Spinal cord (tissue), 10 donors: ENCODE measurements at places on chromosomes 6 and 20. TPM values are rescaled to one million over a fixed set of nuclear protein-coding genes. Genes with fewer than 3 reads are reported as not detected.
A peak's percentile ranks its signal among the peaks of the same experiment; 100 is the strongest.

GRCh38 chr20:57092112-57092899, 174.1 kb downstream of the BMP7 start:
- DNase-seq, result peak; percentile 42

DNA sequence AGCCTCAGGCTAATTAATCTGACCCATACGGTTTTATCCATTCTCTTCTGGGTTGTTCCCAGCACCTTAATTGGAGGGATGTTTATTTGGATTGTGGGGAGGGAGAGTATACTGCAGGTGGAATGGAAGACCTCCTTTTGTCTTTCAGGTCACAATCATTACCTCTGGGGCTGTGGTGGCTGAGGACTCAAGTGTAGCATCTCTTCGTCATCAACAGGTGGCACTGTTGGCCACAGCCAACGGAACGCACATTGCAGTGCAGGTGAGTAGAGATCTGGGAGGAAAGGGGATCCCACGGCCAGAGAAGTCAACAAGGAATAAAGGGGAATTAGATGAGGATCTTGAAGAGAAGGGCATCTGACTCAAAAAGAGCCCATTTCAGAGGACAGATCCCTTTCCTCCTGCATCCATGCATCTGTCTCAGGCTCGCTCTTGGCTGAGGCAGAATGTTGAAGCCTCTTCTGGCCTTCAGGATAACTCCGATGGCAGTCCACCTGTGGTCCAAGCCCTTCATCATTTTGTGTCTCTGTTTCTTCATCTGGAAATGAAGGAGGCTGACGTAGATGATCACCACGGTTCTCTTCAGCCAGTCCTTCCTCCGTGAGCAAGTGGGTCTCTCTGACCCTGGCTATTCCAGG, 3.2 kb upstream of the DEF6 start:
- DNase-seq, result no peak

Gene SRPK1
- 33.1 TPM for total RNA-seq

Gene PM20D2
- 20.9 TPM for total RNA-seq

Gene BFSP1
- total RNA-seq, result 2.2 TPM

DNA sequence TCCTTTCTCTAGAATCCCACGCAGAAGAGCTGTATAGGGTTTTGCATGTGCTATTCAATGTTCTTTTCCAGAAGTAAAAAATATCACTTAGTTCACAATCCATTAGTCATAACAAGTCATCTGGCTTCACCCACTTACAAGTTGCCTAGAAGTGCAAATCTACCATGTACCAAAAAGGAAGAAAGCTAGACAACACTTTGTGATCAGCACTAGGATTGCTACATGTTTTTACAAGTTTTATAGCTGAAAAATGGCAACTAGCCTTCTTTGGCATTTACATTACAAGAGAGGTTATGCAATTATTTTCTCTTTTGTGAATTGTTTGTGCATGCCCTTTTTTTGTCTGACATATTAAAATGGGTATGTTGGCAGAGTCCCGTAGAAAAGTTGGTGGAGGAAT, 85.6 kb upstream of the PTPRK start:
- DNase-seq, result no peak

- no peak for DNase-seq
Measured at GRCh38 chr6:140283197-140283596, 908.7 kb upstream of the CITED2 start.

GRCh38 chr20:33837096-33837830, 26.1 kb downstream of the CHMP4B start:
- no peak for DNase-seq

Gene BHLHE23
- total RNA-seq, result not detected

DNA sequence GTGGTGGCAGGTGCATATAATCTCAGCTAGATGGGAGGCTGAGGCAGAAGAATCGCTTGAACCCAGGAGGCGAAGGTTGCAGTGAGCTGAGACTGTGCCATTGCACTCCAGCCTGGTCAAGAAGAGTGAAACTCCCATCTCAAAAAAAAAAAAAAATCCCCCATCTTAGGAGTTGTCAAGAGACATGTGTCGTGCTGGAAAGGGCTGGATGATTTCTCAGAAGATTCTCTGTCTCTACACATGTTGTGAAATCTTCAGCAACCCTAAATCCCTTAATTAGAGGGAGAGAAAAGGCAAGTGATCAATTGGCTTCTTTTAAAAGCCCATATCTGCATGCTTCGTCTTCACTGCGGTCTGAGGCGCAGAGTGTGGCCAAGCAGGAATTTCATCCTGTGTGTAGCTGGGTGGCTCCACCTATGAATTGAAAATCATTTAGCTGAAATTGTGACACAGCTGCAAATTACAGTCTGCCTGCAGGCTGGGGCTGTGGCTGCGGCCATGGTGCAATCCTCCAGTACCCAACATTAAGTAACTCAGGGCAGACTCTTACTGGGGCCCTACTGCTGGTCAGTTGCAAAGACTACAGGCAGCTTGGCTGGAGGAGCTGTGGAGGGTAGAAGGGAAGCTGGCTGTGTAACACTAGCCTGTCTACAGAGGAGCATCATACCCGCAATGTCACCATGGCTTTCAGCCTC, 3.2 kb upstream of the TGM3 start:
- no peak for DNase-seq
